ENCODE measurements at places on chromosomes 3 and 15.

GRCh38 chr3:136783708-136784191 lies 31.6 kb upstream of the STAG1 start:
- no peak for DNase-seq

- DNase-seq: no peak
These were observed 62.8 kb upstream of the SEC22A start for GRCh38 chr3:123138839-123139444.

DNA sequence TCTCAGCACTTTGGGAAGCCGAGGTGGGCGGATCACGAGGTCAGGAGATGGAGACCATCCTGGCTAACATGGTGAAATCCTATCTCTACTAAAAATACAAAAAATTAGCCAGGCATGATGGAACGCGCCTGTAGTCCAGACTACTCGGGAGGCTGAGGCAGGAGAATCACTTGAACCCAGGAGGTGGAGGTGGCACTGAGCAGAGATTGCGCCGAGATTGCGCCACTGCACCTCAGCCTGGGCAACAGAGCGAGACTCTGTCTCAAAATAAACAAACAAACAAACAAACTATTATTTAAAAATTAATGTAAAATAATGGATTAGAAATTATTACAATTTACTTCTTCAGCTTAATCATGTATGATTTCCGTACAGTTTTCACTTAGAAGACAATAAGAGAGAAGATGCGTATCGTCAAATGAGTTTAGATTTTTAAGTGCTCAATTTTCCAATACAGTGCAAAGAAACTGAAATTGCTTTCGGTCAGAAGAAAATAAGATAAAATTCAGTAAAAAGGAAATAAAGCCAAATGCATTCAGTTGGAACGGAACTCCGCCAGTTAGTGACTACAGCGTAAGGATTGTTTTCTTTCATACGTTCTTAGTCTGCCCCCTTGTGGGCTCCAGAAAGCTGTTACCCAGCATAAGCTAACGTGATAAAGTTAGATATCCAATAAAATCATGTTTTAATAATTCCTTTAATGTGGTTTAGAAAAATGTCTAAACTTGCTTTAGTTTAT lies 24.8 kb downstream of the AADAC start:
- peak; percentile 48 for DNase-seq

GRCh38 chr15:30023798-30024295 lies 58.9 kb upstream of the GOLGA8J start:
- DNase-seq: no peak

GRCh38 chr3:33991673-33992072 lies 193.2 kb downstream of the PDCD6IP start:
- no peak for DNase-seq

DNA sequence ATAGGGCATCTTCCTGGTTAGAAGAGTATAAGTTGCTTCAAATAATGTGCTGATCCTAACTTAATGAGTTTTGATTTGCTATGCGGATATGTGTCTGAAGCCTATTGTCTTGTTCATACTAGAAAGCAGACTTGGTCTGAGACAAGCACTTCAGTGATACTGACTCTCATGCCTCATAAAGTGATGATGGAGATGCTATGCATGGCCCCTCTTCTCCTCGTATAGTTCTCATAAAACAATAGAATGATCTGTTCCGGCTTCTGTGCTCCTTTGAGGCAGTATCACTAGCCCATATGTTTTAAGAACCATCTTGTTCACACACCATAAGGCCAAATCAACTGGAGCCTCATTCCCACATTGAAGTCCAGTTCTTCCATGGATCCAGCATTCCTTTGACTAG lies 222.1 kb downstream of the LRTM1 start:
- DNase-seq: no peak

DNA sequence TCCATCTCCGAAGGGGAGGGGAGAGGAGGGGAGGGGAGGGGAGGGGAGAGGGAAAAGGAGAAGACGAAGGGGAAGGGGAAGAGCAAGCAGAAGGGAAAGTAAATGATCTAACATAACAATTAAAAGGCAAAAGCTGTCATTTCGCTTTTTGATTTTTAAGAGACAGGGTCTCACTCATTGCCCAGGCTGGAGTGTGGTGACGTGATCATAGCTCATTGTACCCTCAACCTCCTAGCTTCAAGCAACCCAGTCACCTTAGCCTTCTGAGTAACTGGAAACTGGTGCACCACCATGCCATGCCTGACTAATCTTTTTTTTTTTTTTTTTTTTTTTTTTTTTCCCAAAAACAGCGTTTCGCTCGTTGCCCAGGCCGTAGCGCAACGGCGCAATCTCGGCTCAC lies 22.6 kb downstream of the ADAM10 start:
- DNase-seq: no peak

DNA sequence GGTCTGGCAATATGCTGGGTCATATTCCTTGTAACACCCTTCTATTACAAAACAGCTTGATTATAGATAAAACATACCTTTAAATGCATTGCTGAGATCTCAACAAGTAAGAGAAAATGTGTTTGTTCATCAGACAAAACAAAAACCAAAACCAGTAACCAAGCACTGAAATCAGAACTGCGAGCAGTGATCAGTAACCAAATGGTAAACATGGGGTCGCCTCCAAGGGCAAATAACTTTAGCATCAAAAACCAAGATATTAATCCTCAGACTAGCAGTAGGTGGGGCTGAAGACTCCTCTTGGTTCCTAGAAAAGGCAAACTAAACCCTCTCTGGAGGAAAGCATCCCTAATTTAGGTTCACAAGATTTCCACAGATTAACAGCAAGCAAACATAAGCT lies 6.6 kb upstream of the HESX1 start:
- no peak for DNase-seq

GRCh38 chr3:10615715-10616114 lies 110.3 kb upstream of the ATP2B2 start:
- no peak for DNase-seq

GRCh38 chr3:22843854-22844253 lies 359.3 kb upstream of the UBE2E2 start:
- no peak for DNase-seq

GRCh38 chr3:37992271-37993066 lies 1.9 kb downstream of the VILL start:
- DNase-seq: no peak

DNA sequence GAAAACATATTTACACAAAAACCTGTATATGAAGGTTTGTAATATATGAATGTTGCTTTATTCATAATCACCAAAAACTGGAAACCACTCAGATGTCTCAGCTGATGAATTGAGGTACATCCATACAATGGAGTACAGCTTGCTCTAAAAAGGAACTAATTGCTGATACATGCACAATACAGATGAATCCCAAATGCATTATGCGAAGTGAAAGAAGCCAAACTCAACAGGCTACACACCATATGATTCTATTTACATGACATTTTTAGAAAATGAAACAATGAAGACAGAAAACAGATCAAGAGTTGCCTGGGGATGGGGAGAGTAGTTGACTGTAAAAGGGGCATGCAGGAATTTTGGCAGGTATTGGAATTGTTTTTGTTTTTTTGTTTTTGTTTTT lies 95.5 kb downstream of the IQCH start:
- DNase-seq: no peak

DNA sequence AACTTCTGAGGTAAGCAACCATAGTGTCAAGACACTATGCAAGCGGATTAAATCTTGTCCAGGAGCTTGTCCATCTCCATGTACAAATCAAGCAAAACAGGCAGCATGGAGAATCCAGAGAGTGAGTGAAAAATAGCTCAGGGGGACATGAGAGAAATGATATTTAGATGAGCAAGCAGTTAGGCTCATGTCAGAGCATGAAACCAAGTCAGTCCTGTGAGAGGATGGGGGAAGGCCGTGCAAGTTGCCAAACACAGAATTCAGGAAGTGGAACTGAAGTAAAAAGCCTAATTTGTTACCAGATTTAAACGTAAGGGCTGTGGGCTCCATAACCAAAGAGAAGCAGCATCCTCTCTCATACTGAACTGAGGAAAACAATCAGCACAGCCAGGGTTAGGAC lies 995.9 kb downstream of the MCTP2 start:
- no peak for DNase-seq

- DNase-seq: no peak
These were observed 526.8 kb upstream of the CCDC54 start for GRCh38 chr3:106850437-106850836.

- no peak for DNase-seq
These were observed 161.3 kb downstream of the ABHD5 start for GRCh38 chr3:43852066-43852465.

DNA sequence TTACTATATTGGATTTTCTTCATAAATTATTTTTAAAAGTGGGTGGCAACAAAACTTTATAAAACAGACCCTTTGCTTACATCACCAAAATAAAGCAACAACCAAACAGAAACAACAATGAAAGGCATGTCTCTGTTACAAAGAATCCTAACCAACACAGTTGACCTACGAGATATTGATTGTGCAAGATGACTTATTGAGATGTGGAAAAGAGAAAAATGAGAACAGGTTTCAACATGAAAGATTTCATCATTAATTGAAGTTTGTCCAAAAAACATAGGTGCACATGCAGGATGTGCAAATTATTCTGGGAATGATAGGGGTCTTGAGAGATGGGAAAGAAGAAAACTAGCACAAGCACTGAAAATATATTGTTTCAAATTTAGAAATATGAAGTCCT lies 9.0 kb downstream of the GMNC start:
- no peak for DNase-seq

GRCh38 chr3:139909811-139910210 lies 25.2 kb upstream of the CLSTN2 start:
- no peak for DNase-seq

GRCh38 chr15:77144492-77145070 lies 73.7 kb upstream of the TSPAN3 start:
- no peak for DNase-seq

- DNase-seq: no peak
These were observed 10.4 kb downstream of the PPCDC start for GRCh38 chr15:75033809-75034208.

- DNase-seq: no peak
These were observed 127.5 kb upstream of the THRB start for GRCh38 chr3:24622138-24622537.

DNA sequence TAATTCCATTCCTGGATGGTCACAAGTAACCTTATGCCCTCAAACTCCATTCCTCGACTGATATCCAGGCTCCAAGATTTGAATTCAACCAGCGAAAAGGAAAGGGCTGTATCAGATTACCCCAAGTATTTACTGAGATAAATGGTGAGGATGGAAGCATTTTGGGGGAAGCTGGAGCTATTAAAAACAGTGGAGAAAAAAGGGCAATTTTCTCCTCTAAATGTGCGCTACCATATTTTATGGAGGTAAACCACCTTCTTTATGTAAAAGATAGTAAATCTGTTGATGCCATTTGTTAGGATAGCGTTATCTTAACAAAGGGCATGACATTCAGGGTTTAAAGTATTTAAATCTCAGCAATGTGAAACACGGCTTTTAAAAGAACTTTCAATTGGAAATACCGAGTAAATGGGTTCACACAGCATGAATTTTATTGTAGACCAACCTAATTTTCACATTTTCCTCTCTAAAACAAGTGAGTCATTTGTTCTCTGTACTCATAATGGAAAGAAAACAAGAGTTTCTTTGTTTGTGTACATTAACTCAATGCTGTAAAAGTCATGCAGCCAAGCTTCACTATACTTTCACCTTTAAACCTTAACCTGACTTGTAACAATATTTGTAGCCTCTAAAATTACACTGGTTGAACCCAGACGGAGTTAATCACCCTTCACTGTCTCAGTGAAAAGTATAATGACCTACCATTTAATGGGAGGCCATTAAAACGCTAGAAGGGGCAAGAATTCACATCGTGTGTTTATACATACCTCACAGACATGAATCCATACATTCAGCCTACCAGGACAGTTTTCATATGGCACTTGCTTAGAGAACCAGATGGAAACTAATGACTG lies 773.4 kb downstream of the ROBO1 start:
- no peak for DNase-seq

- no peak for DNase-seq
These were observed 16.2 kb downstream of the SPSB4 start for GRCh38 chr3:141067206-141067974.

GRCh38 chr15:67818464-67818863 lies 6.8 kb upstream of the SKOR1 start:
- DNase-seq: no peak

GRCh38 chr3:50436114-50436674 lies 67.2 kb downstream of the CACNA2D2 start:
- DNase-seq: peak; percentile 81

DNA sequence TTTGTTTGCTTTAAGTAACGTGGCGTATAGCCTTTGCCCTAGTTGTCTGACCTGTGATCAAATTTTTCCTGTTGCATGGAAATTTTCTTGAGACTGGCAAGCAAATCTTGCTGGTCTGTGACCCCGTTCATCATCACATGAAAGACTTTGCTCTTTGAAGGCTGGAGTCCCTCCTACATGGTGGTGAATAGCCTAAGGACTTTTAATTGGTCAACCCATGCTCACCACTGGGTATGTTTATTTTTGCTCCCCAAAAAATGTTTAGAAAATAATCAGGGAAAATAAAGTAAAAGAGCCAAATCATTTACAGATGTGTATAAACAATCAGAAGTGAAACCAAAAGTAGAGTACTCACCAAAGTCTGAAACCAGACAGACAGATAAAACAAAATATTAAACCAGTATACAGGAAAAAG lies 1075.3 kb upstream of the ALCAM start:
- DNase-seq: no peak

GRCh38 chr3:65443739-65444446 lies 594.8 kb downstream of the MAGI1 start:
- DNase-seq: no peak

DNA sequence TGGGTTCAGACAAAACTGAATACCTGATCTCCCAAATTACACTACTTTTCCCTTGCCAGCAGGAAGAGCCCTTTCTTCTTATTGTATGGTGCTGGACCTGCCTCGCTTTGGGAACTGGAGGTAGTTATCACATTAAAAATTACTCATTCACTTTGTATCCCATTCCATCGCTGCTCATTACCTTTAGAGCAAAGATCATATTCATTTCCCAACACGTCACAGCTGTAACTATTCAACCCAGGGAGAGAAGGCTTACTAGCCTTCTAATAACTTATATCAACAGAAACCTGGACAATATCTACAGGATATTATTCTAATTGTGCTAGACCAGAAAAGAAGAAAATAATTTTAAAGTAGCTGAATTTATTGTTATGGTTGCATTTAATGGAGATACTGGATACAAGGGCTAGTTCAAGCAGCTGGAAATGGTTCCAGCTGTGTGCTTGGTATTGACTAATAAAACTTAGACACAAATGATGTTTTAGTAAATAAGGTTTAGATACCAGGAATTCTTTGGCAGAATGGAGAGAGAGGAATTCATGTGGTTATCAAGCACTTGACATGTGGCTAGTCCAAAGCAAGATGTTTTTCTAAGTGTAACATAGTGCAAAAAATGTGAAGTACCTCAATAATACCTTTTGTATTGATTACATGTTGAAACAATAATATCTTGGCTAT lies 656.3 kb downstream of the ROBO1 start:
- DNase-seq: no peak

- DNase-seq: no peak
These were observed 439.2 kb upstream of the EPHA3 start for GRCh38 chr3:88668180-88668579.

GRCh38 chr15:50718700-50719125 lies 32.1 kb upstream of the TRPM7 start:
- no peak for DNase-seq

- no peak for DNase-seq
These were observed 335.2 kb upstream of the MCTP2 start for GRCh38 chr15:93895976-93896770.

- no peak for DNase-seq
These were observed 31.6 kb upstream of the PDE8A start for GRCh38 chr15:84949845-84950569.
